ENCODE measurements at places on chromosomes 11 and 22.

- no peak for DNase-seq
Observed at GRCh38 chr22:27075028-27075678, 417.8 kb downstream of the MIAT start.

DNA sequence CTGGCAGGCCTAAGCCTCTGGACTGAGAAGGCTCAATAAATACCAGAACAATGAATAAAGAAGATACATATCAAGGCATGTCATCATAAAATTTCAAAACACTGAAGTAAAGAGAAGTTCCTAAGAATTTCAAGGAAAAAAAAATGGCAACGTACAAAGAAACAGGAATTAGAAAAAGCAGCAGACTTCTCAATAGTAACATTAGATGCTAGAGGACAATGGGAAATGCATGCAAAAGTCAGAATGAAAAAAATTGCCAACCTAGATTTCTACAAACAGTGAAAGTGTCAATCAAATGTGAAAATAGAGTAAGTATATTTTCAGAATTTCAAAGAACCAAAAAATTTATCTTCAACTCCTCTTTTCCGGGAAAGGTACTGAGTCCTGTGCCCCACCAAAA lies 125.0 kb downstream of the KCNC1 start:
- no peak for DNase-seq

DNA sequence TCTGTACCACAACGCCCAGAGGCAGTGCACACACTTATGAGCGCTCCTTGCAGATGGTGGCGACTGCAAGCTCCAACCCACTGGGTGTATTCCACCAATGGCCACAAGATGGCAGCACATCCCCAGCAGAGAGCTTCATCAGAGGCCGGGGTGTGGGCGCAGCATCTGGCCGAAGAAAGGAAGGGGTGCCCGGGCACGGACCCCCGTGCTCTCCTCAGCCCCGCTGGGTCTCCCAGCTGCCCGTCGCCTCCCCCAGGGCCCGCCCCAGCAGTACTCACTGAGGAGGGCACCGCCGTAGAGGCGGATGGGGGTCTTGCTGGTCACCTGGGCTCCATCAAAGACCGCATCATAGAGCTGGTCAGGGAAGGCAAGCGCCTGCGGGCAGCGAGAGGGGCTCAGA lies 14.2 kb downstream of the TP53I11 start:
- DNase-seq = no peak

DNA sequence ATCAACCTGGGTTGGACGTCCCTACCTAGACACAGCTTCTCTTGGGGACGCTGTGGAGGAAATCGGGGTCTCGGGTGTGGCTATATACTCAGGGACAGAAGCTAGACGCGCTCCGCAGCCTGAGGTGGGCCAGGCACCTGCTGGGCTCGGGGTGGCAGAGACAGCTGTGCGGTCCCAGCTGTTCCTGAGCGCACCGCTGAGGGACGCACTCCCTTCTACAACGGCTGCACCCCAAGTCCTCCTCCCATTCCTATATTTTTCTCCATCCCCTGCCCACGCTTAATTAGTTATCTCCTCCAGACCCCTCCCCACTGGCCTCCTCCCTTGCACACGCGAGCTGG lies 188 bp upstream of the MTNR1B start:
- DNase-seq = no peak

DNA sequence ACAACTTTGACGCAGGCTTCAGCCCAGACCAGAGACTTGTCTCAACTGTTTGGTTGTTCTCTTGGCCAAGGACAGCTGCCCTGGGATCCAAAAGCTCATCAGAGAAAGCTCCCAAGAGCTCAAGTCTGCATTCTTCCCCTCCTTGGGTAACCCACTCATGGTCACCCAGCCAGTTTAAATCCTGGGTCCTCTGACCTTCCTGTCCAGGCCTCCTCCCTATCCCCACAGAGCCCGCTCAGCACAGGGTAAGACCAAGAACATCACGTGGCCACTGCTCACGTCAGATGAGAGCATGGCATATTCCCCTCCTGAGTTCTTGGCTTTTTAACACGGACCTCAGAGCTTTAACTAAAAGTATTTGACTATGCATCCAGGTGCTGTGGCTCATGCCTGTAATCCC lies 25.8 kb downstream of the TSKU start:
- DNase-seq = peak; percentile 58

- no peak for DNase-seq
Observed at GRCh38 chr22:24813861-24814770, 8.1 kb downstream of the SGSM1 start.

Measured in vagina (tissue), 2 donors.